ENCODE measurements at places on chromosomes 5 and 9. TPM values are rescaled to one million over a fixed set of nuclear protein-coding genes. Genes with fewer than 3 reads are reported as not detected.
A peak's percentile ranks its signal among the peaks of the same experiment; 100 is the strongest.

FBN2 gene
- polyA plus RNA-seq = not detected

LECT2 gene
- polyA plus RNA-seq = not detected

OR13C5 gene
- polyA plus RNA-seq = not detected

GRIN3A gene
- 0.12 TPM for polyA plus RNA-seq

FOXD4L6 gene
- not detected for polyA plus RNA-seq

DNA sequence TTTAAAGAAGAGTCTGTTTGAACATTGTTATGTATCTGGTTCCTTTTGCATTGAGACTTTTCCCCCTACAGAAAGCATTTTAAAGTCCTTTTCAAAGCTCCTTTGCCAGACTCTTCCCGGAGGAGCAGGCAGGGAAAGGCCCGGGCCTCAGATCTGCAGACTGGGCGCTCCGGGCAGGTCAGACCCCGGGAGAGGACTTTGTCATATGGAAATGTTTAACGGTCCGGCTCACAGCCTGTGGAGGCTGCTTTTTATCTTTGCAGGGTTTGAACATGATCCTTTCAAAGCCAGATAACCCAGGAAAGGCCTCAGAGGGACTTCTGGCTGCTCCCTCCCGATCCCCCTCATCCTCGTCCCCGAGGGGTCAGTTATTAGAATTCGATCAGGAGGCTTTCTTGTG is 82.1 kb upstream of the IRX2 start:
- no peak for DNase-seq
- no peak overlapping the region for H3K27ac ChIP-seq
- H3K36me3 ChIP-seq = no peaks in the 10 kb centered on the region
- no peak overlapping the region for H3K4me3 ChIP-seq

DNA sequence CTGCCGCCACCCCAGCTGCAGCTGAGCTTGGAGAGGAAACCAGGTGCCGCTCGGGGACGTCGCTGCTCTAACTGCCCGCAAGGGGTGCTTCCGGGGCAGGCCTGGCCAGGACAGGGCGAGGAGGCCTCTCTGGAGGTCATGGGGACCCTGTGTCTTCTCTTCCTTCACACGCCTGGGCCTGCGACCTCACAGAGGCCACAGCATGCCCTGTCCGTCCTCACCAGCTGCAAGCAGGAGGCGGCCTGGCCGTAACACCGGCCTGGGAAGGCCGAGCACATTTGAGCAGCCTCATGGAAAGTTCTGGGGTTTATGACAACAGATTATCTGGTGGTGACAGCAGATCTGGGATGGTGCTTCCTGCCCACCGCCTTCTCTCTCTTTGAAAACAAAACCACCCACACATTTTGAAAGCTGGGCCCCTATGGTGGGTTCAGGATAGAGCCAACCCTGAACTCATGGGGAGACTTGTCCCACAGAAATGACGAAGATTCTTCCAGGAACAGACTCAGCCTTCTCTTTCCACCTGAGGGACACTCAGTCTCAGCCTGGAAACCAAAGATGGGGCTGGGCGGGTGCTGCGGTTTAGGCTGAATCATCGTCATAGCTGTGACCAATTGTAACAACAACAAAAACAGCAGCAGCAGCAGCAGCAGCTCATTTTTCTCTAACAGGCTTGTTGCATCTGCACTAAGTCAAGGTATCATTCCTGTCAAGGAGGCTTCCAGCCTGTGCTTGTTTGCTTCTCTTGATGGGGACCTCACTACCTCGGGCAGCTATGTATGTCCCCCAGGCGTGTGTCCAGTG is 99.6 kb upstream of the RAPGEF1 start:
- no peaks in the 10 kb centered on the region for H3K27me3 ChIP-seq
- H3K4me3 ChIP-seq = no peak overlapping the region

GRCh38 chr5:1797103-1797800 is 2.4 kb downstream of the MRPL36 start:
- H3K27me3 ChIP-seq = no peaks in the 10 kb centered on the region
- peaks cover 62% of the 10 kb centered on the region for H3K4me1 ChIP-seq
- no peak overlapping the region for H3K27ac ChIP-seq
- no peak overlapping the region for H3K4me3 ChIP-seq
- no peak for DNase-seq

DNA sequence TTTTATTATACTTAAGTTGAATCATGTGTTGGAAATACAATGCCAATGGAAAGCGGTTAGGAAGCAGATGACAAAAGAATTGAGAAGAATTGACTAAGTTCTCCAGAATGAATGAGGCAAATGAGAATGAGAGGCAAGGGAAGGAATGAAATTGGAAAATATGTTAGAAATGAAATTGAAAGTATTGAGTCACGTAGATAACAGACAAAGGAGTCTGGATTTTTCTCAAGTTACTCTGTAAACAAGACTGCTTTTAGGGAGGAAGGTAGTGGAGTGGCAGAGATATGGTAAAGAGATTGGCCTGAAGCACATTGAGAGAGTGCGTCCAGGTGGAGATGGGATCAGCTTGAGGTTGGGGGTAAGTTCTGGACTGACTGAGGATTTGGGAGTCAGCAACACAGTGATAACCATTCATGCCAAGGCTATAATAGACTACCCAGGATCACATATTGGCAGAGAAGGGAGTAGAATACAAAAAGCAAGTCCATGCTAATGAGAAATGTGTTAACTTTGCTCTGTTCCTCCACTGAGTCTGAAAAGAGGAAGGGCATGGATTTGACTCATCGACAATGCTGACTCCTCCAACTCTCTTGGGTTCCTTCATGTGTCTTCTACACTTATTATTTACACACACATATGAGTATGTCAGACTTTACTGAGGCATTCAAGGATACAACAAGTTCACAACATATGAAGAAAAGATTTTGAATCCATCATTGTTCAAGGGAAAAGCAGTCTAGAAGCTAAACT is 814.2 kb upstream of the ZNF608 start:
- H3K27me3 ChIP-seq = no peaks in the 10 kb centered on the region
- H3K27ac ChIP-seq = no peak overlapping the region
- no peaks in the 10 kb centered on the region for H3K36me3 ChIP-seq
- no peak for DNase-seq
- no peak overlapping the region for H3K4me3 ChIP-seq

DNA sequence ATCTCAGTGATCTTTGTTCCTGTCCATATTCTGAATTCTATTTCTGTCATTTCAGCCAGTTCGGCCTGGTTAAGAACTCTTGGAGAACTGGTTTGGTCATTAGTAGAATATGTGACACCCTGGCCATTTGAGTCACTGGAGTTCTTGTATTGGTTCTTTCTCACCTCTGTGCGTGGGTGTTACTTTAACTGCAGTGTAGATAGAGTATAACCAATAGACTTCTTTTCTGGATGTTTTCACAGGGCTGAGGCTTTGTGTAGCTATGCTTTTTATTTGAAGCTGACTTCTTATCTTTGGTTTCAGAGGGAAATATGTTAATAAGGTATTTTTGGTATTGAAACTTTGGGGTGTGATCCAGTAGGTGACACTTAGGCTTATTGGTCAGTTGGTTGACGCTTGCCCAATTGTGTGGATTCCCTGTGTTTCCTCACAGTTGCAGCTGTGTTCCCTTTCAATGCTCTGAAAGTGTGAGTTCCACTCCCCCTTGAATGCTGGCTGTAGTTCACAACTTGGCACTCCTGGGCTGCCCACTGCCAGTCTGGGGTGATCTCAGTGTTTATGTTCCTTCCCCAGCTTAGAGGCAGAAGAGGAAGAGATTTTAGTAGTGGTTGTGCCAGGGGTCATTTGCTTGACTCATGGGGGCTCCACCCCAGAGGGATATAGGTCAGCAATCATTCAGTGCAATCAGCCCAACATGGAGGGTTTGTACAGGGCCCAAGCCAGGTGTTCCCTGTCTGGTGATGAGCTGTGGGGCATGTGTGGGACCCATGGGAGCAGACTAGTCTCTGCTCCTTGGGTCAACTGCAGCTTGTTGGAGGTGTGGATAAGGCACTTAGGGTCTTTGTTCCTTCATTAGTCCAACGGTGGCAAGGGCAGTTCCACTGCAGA is 34.9 kb upstream of the TEK start:
- no peaks in the 10 kb centered on the region for H3K27me3 ChIP-seq
- H3K36me3 ChIP-seq = no peaks in the 10 kb centered on the region
- H3K4me3 ChIP-seq = no peak overlapping the region
- no peak for DNase-seq
- no peak overlapping the region for H3K27ac ChIP-seq

- DNase-seq = no peak
- peaks cover 38% of the 10 kb centered on the region for H3K27me3 ChIP-seq
- H3K4me1 ChIP-seq = peaks cover 14% of the 10 kb centered on the region
- peak overlapping the region; percentile 60 for H3K4me3 ChIP-seq
- no peaks in the 10 kb centered on the region for H3K36me3 ChIP-seq
- H3K27ac ChIP-seq = no peak overlapping the region
These were observed 2.2 kb downstream of the GAS1 start for GRCh38 chr9:86944796-86945727.

DNA sequence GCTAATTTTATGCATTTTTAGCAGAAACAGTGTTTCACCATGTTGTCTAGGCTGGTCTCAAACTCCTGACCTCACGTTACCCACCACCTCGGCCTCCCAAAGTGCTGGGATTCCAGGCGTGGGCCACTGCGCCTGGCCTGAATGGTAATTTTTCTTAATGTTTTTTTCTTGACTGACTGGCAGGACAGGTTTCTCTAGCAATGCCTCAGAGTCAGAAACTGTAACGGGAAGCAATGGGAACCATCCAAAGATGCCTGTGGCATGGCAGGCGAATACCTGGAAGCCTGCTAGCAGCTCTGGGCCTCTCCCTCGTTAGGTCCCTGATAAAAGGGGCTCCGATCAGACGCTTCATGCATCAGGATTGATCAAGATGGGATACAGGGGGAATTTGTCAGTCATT is 639.2 kb downstream of the NR2F1-AS1 start:
- H3K27me3 ChIP-seq = no peaks in the 10 kb centered on the region
- H3K36me3 ChIP-seq = no peaks in the 10 kb centered on the region
- no peaks in the 10 kb centered on the region for H3K4me1 ChIP-seq
- no peak for DNase-seq
- no peak overlapping the region for H3K27ac ChIP-seq

DNA sequence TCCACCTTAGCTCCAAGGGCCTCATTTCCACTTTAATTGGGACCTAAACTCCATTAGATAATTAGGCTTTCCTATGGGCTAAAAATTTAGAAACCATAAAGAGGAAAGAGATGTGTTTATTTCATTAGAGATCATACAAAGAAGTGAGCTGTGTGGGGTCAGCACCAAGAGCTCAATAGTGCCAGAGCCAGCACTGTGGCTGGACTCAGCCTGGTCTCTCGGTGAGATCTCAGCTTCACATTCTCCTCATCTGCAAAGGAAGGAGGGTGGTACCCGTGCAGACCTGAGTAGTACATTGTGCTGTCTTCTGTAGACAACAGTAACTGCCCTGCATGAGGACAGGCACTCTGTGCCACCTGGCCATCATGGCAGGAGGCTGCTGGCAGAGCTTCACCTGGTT is 136.1 kb upstream of the EPB41L4A start:
- no peaks in the 10 kb centered on the region for H3K4me1 ChIP-seq
- no peaks in the 10 kb centered on the region for H3K27me3 ChIP-seq
- H3K27ac ChIP-seq = no peak overlapping the region
- no peaks in the 10 kb centered on the region for H3K36me3 ChIP-seq

DNA sequence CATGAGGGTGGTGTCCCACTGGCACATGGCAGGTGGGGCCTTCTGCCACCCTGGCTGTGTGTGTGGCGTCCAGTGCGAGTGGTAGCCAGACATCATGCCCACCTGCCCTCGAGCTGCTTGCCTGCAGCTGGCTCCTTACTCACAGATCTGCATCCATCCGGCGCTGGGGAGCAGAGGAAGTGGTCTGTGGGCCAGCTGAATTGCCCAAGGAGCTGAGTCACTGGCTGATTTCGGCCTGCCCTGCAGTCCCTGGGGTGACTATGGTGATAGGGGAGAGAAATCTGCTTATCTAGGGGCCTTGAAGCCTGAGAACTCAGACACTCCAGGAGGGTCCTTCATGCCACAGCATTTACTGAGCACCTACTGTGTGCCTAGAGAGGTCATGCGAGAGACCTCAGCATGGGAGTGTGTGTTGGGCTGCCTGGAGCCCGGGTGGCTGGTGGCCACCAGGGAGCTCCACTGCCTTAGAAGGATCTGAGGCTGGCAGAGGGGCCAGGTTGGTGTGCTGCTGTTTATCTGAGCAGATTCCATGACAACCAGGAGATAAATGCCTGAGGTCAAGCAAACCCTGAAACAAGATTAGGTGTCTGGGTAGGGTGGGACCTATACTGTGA is 57.1 kb downstream of the SLC22A5 start:
- H3K27me3 ChIP-seq = no peaks in the 10 kb centered on the region
- peak overlapping the region; percentile 28 for H3K4me3 ChIP-seq
- H3K36me3 ChIP-seq = peaks cover 8% of the 10 kb centered on the region
- peak; percentile 39 for DNase-seq

- no peaks in the 10 kb centered on the region for H3K27me3 ChIP-seq
- peak overlapping the region; percentile 99 for H3K4me3 ChIP-seq
- peaks cover 77% of the 10 kb centered on the region for H3K4me1 ChIP-seq
- H3K36me3 ChIP-seq = no peaks in the 10 kb centered on the region
These were observed 699 bp downstream of the AKNA start for GRCh38 chr9:114386886-114387679.

DNA sequence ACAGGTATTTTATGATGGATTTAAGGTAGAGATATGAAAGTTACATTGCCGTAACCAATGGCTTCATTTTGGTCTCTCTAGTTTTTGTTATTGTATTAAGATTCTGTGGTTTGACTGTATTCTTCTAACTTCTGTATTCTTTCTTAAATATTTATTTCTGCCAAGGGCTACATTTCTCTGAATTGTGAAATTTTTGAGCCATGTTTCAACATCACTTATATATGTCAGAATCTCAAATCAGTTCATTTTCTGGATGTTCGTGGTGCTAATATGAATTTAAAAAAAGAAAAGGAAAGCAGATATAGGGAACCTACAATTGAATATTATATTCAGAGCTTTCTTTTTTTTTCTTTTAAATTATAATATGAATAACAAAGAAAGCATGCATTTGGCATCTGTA is 142.7 kb downstream of the ANXA1 start:
- H3K4me1 ChIP-seq = no peaks in the 10 kb centered on the region
- no peak overlapping the region for H3K4me3 ChIP-seq
- no peak overlapping the region for H3K27ac ChIP-seq
- no peak for DNase-seq
